ENCODE measurements at places on chromosomes 5 and 9.

GRCh38 chr9:4324513-4324912, 24.6 kb upstream of the GLIS3 start:
- DNase-seq: no peak

DNA sequence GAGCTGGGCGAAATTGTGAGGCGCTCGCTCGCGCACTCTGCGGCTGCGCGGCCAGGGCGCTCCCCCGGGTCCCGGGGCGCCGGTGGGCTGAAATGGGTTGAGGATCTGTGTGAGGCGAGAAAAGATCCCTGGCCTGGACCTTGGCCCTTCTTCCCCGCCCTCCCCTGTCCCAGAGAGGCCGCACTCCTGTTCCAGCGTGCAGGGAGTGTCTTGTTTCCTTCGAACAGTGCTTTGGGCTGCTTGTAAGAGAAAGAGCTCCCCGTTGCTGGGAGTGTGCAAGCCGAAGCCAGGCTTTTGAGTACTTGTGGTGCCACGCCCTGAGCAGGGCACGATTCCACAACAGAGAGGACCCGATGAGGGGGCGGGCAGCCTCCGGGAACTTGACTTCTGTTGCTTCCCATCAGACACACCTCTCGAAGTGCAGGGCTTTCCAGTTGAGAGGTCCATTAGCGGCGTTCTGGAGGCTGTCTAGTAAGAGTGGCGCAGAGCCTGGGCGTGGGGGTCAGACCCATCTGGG, 535 bp downstream of the DOLPP1 start:
- peak; percentile 16 for DNase-seq

DNA sequence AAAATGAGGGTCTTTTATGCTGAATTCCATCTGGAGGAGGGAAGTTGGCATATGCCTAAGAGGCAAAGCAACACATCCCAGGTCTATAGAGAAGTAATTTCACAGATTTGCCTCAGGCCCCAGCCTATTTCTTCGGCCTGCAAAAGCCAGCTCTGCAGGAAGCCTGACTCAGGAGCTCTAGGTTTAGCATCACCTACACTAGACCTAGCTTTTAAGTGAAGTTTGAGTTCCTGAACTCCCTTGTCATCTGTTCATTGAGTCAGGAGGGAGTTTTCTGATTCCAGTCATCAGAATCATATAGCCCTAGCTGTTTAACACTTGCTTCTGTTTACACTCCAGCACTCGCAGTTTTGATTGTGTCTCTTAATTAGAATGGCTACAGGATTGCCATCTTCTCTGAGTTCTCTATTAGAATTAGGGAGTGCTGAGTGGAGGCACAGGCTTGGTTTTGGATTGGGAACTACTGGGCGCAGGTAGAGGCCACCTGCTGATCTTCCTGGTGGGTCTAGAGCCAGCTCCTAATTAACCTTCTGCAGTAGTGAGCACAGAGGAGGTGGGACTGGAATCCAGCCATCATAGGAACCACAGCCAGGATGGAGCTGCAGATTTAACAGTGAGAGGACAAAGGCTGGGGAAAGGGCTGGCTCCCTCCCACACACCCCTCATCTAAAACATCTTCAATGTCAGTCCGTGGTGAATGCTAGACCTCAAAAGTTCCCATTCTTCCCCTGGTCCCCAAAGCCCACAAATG, 179.5 kb downstream of the TRIO start:
- no peak for DNase-seq

- DNase-seq: no peak
Measured at GRCh38 chr5:62698756-62699155, 120.1 kb downstream of the LRRC70 start.

- DNase-seq: peak; percentile 60
Measured at GRCh38 chr9:130107234-130107861, 53.6 kb downstream of the GPR107 start.

DNA sequence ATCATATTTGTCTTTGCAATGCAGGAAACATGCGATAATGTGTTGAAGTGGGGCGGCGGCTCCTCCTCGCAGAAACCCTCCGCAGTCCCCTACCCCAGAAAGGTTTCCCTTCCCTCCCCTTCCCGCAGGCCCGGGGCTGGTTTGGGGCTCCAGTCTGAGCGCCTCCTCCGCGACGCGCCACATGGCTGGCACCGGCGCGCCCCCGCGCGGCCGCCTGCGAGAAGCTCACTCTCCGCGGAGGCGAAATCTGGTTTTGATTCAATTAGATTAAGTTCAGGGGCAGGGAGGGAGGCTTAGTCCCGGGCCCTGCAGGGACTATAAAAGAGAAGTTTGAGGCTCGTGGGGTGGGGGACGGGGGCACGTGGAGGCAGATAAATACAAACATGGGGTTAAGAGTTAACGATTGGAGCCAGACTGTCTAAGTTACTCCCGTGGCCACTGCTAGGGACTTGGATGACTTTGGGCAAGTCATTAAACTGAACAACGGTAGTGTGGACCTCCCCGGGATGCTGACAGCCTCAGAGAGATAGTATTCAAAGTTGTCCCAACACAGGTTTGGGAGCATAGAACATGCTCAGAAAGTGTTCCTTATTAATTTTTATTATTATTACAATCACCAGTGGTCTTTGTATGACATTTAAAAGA, 69.4 kb downstream of the MSX2 start:
- peak; percentile 25 for DNase-seq

DNA sequence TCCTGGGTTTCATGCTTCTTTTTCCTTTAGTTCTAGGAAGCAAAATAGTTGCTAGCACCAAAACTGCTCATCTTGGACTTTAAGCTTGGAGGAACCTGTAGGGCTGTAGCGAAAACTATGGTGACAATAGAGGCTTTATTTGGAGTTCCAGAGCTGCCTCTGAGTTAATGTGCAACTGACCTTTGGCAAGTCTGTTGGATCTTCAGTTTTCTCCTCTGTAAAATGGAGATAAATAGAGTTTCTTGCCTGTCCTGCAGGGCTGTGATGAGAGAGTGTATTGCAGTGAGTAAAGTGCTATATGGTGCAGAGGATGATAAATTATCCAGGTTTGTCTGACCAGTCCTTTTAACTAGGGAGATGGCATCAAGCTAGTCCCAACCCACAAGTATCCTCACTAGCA, 417.0 kb downstream of the MAN2A1 start:
- no peak for DNase-seq

- DNase-seq: no peak
Measured at GRCh38 chr5:44389090-44389822, at the start of gene FGF10. TSS of gene FGF10 (minus strand) at chr5:44389420. CDS start at chr5:44388682, 738 bp downstream.

DNA sequence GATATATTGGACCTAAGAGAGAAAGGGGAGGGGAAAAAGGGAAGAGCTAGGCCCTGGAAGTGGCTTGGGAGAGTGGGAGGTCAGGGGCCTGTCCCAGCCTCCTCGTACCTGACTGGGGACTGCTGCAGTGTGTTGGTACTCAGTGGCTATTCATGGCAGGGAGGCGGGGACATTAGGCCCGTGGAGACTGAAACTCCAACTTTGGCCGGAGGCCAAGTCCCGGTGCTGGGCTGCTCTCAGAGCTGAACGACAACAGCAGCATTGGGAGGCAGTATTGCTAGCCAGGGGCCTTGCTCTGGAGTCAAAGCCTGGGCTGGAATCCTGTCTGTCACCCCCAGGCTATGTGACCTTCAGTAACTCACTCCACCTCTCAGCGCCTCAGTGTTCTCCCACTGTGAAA, 37.8 kb downstream of the NEURL1B start:
- no peak for DNase-seq

- no peak for DNase-seq
Measured at GRCh38 chr9:23887781-23888180, 61.7 kb upstream of the ELAVL2 start.

- no peak for DNase-seq
Measured at GRCh38 chr9:18791074-18791473, 241.9 kb downstream of the SAXO1 start.

- no peak for DNase-seq
Measured at GRCh38 chr5:489689-490080, 34.6 kb downstream of the SLC9A3 start.

- no peak for DNase-seq
Measured at GRCh38 chr5:170986598-170986997, 124.8 kb downstream of the RANBP17 start.

DNA sequence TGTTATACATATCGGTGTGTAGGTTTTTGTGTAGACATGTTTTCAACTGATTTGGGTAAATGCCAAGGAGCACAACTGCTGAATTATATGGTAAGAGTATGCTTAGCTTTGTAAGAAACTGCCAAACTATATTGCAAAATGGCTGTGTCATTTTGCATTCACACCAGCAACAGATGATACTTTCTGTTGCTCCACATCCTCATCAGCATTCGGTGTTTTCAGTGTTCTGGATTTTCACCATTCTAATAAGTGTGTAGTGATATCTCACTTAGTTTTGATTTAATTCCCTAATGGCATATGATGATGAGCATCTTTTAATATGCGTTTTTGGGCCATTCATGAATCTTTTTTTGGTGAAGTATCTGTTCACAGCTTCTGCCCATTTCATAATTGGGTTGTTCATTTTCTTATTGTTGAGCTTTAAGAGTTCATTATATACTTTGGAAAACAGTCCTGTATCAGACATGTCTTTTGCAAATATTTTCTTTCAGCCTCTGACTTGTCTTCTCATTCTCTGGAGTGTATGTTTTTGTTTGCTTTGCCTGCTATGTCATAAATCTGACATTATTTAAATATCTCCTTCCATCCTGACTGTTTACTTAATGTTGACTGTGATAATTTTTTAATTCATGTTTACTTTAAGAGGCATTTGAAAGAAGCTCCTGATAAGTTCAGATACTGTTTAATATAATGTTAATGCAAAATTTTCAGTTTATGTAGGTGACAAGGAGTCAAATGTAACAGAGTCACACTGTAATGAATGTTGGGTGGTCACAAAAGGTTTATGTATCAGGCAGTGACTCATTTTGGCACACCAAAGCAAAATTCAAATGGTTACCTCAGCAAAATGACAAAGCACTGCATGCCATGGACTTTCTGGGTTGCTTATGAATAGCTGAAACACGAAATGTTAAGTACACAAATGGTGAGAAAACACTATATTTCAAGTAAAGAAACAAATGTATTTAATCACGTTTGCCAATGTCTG, 181.1 kb upstream of the DAB2 start:
- no peak for DNase-seq

DNA sequence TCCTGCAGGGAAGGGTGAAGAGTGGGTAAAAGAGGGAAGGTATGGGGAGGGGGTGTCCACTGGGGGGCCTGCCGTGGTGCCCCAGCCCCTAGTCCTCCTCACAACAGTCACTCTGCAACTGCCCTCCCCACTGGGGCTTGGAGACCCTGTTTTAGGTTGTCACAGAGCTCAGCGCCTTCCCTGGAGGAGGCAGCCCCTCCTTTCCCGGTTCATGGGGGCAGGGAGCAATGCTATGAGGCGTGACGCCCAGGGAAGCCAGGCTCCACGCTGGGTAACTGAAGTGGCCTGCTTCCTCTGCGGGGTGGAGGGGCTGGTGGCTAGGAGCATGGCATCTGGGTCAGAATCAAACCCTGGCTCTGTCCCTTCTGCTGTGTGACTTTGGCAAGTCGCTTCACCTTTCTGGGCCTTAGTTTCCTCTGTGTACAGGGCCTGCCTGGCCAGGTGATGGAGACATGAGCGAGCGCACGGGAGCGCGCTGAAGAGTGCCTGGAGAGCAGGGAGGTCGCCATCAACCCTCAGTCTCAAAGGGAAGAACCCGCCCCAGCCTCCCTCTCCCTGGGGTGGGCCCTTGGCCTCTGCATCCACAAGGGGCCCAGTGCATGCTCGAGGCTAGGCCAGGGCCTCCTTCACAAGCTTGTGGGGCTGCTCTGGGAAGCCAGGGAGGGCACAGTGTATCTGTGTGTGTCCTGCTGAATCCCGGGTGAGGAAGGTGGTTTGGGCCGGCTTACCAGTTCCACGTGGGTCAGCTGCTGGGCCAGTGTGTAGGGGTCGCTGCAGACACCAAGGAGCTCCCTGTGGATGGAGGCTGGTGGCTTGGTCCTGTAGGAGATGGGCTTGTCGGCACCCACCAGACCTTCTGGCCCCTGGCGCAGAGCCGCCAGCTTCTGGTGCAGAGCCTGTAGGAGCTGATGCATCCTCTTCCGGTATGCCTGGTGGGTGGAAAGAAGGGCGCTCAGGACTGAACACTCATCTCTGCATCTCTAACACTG, 56.4 kb upstream of the RNF130 start:
- no peak for DNase-seq

GRCh38 chr9:21314152-21314551, 9.0 kb upstream of the IFNA5 start:
- DNase-seq: no peak

GRCh38 chr5:160792281-160792680, 59.7 kb downstream of the ATP10B start:
- DNase-seq: no peak

DNA sequence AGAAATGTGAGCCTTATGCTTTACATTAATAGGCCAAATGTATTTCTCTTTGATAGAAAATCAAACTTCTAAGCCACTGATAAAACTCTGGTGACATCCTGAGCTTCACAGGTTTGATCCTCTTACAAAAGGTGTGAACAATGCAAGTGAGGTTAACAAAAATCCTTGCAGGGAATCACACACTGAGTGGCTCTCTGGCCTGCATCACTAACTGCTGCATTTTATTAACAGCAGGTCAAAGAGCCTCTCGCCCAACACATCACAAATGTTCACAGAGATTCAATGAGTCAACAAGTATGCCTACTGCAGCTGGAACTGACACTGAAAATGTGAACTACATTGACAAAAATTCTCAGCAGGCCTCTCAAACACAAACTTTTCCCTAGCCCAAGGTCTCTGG, 122.3 kb downstream of the SEMA5A start:
- DNase-seq: no peak

DNA sequence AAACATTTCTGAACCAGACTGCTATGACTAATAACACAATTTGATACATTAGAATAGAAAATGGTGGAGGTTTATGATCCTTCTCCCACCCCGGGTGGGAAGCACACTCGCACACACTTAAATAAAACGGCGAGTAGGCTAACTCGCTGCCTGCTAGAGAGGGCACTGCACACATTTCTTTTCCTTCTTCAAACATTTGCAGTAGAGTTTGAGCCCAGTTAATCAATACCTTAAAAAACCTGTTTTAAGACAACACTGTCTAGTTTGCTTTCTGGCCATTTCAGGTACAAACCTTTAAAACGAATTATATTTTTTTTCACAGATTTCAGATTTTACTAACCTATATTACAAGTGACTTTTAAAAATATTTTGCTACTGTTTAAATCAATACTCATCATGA, 63.5 kb downstream of the EFNA5 start:
- DNase-seq: no peak

DNA sequence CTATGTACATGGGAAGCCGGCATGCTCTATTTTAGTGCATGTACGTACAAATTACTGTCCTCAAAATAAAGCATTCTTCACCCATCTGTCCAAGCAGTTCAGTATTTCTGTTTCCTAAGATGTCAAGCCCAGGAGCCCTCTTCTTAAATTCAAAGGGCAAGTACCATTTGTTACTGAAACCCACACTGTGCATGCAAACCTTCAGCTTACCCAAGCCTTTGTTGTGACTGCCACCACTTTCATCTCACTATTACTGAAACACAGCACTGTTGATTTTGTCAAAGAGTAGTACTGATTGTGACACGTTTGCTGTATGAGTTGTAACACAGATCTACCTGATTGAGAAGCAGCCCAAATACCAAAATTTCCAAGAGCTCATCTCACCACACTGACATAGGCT, 390.4 kb upstream of the IZUMO3 start:
- DNase-seq: no peak

- DNase-seq: no peak
Measured at GRCh38 chr5:6570530-6570929, 62.3 kb downstream of the NSUN2 start.

GRCh38 chr5:4857761-4858160, 282.4 kb upstream of the ADAMTS16 start:
- no peak for DNase-seq

Data from stimulated activated CD4-positive, alpha-beta T cell treated with anti-CD3 and anti-CD28 coated beads, Interleukin-12 subunit alpha, Interleukin-12 subunit beta, amount 100 ng/mL, for 24 hours (primary cell).